ENCODE measurements at places on chromosomes 11 and 22.
A peak's percentile ranks its signal among the peaks of the same experiment; 100 is the strongest.

DNA sequence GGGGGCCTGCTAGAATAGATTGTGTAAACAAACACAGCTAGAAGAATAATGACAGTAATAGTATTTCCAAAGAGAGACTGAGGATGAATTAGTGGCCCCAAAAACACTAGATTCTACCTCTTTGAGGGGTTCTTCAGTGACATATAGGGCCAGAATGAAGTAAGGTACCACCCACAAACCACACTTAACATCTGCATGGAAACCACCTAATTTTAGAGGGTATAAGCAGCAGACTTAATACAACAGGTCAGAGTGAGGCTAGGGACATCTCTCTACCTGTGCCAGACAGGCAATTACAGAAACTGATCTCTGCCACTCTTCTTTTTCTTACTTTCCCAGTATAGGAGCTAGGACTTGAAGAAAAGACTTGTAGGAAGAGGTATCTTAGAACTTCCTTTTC is 20.1 kb downstream of the ELP4 start:
- DNase-seq = no peak

DNA sequence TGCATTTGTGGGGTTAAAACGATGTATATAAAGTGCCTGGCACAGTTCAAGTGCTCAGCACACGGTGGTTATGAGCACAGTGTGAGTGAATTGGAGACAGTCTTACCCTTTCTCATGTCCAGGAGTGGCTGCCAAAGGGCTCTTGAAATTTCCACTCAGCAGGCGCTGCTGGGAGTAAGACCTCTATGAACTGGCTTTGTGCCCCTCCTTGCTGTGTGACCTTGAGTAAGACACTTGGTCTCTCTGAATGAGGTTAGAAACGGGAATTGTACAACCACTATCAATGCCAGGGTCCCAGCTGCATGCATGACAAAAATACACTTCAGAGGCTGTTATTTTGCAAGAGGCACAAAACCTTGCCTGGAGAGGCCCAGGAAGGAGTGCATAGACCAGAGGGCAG is 86.6 kb downstream of the TSPAN18 start:
- peak; percentile 36 for DNase-seq

- no peak for DNase-seq
Measured at GRCh38 chr11:110112457-110112856, 19.3 kb downstream of the ZC3H12C start.

DNA sequence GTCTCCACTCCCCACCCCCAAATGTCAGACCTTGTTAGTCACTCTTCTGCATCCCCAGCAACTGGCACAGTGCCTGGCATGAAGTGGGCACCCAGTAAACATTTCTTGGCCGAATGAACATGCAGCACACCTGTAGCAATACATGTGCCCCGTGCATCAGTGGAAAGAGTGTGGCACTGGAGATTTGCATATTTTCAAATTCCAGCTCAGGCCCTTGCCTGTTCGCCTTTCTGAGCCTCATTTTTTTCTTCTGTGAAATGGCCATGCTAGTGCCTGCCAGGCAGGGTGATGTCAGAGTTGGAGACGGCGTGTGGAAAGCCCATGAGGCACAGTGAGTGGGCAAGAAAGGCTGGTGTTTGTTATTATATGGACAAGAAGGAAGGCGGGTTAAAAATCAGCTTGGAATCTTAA is 38.7 kb downstream of the CD82 start:
- DNase-seq = no peak

- DNase-seq = no peak
Measured at GRCh38 chr11:34475656-34476055, 36.9 kb downstream of the CAT start.

Measured in hindlimb muscle (tissue), 1 donor.